Activated T-cell treated with anti-CD3 and anti-CD28 coated beads, Interleukin-2, amount 50 U/mL, for 24 hours (primary cell): ENCODE measurements at places on chromosomes 2 and 18.

DNA sequence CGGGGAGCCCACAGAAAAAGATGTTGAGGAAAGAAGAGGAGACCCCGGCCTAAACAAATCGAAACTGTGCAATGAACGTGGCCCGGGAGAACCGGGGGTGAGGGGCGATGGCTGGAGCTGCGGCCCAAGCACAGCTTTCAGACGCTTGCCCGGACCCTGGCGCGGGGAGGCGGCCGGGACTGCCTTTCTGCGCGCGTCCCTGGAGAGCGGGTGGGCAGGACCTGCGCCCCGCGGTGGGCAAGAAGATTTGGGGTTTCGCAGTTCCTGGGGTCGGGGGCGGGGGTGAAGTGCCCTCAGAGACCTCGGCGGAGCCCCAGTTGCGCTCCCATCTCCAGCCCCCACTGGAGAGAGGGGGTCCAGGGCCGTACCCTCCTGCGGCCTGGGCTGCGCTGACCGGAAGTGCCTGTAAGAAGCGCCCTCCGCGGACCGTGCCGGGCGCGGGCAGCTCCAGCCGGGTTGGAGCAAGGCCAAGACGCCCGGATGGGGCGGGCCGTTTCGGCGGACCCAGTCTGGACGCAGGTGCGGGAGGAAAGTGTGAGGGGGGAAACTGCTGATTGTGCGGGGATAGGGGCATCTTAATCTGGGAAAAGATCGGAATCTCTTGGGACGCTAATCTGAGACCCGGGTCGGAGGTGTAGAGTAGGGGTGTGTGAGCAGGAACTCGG lies 11.6 kb downstream of the EN1 start:
- DNase-seq = no peak

- DNase-seq = no peak
These were observed 304.8 kb downstream of the TRIB2 start for GRCh38 chr2:13021470-13021957.

DNA sequence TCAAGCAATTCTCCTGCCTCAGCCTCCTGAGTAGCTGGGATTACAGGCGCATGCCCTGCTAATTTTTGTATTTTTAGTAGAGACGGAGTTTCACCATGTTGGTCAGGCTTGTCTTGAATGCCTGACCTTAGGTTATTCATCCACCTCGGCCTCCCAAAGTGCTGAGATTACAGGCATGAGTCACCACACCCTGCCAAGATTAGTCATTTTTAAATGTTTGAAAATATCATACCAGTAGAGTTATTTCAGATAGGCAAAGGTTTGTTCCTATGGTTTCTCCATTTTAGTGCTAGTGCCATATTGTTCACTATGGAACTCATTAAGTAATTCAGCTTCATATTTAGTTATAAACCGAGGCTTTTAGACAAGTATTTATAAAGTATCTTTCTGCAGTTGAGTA lies 52.3 kb downstream of the HIBCH start:
- DNase-seq = no peak

DNA sequence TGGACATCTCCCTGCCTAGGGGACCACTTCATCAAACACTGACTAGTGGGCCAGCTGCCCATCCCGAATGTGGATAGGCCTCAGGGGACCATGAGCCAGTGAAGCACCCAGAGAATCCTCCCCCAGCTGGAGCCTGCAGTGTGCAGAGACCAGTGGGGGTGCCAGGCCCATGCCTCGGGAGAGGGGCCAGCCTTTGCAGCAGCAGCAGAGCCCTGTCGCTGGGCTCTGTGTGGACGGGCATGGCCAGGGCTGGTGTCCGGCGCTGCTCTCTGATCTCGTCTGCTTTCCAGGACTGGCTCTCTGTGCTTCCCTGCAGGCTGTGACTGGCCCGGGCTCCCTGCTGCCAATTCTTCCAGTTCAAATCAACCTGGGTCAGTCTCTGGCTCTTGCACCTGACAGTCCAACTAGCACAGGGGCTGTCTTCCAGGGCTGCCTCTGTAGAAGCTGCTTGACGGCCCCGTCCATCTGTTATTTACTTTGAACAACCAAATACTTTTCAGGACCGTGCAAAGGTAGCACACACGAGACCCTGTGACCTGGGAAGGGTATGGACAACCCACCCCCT lies 11.4 kb downstream of the KCNIP3 start:
- no peak for DNase-seq

- no peak for DNase-seq
These were observed 189.3 kb downstream of the RNF152 start for GRCh38 chr18:61703508-61703907.
